ENCODE measurements at places on chromosomes 11 and 22. TPM values are rescaled to one million over a fixed set of nuclear protein-coding genes. Genes with fewer than 3 reads are reported as not detected.

Gene LRRN4CL
- total RNA-seq, result 1.1 TPM

Gene CABP7
- total RNA-seq, result not detected

Gene MRGPRF
- 1.7 TPM for total RNA-seq

Gene LRRC4C
- 0.28 TPM for total RNA-seq

Gene PATE2
- not detected for total RNA-seq

Gene PRDM11
- total RNA-seq, result 5.7 TPM

Gene LRRC75B
- total RNA-seq, result 5.0 TPM

Gene PHLDB1
- total RNA-seq, result 9.3 TPM

Gene ISX
- not detected for total RNA-seq

Gene PLAAT5
- total RNA-seq, result 0.16 TPM

Gene ST13
- 120 TPM for total RNA-seq

Gene KDM4E
- total RNA-seq, result not detected

Gene DTX4
- 3.3 TPM for total RNA-seq

Gene C11orf87
- total RNA-seq, result 0.12 TPM

Gene MS4A14
- total RNA-seq, result 0.08 TPM

Gene ENTHD1
- total RNA-seq, result not detected

Gene ADAMTS8
- total RNA-seq, result 0.56 TPM

Gene ALDH3B2
- total RNA-seq, result 206 TPM

Gene SNX32
- 0.12 TPM for total RNA-seq

Gene TALDO1
- total RNA-seq, result 263 TPM

Gene TMEM121B
- 0.28 TPM for total RNA-seq

Gene BEST1
- total RNA-seq, result 0.44 TPM

Gene OR51V1
- not detected for total RNA-seq

Gene NAP1L4
- total RNA-seq, result 113 TPM

Gene GLYATL2
- total RNA-seq, result 1.6 TPM

Gene CNTN5
- total RNA-seq, result 0.04 TPM

Gene NRIP3
- 0.80 TPM for total RNA-seq

Gene MMP8
- total RNA-seq, result not detected

Gene CNGA4
- 0.08 TPM for total RNA-seq

Gene SMC1B
- not detected for total RNA-seq

Gene B3GAT1
- 0.08 TPM for total RNA-seq

Measured in esophagus mucosa (tissue), 1 donor.